NK-92 treated with Interleukin-12 subunit alpha and Interleukin-12 subunit beta, amount 100 ng/mL, for 24 hours (cell line): ENCODE measurements at places on chromosomes 1 and 21.

GRCh38 chr1:38173157-38173831 lies 126.7 kb upstream of the POU3F1 start:
- DNase-seq = no peak

DNA sequence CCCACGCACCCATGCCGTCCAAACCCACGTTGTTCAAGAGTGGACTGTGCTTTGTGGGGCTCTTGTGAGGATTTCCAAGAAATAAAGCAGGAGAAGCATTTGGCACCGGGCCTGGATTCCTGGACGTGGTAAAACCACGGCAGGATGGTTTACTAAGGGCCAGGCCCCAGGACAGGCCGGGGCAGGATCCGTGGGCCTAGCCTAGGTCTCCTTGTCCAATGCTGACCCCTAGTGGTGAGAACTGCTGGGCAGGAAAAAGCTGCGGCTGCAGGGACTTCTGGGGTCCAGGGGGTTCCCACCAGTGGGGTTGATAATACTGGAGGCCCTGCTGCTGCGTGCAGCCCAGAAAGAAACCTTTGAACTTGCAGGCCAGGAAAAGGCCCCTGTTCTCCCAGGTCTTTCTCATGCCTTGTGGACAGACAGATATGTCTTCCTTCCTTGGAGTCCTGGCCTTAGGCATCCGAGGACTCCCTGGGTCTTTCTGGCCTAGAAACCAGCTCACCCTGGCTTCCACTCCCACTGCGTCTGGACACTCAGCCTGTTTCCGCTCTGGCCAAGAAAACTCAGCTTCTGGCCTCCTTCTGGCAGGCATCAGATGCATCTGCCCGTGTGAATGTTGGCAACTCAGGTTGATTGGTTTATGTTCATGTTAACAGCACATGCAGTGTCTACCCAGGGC lies 106.9 kb upstream of the TMEM51 start:
- DNase-seq = peak; percentile 23

DNA sequence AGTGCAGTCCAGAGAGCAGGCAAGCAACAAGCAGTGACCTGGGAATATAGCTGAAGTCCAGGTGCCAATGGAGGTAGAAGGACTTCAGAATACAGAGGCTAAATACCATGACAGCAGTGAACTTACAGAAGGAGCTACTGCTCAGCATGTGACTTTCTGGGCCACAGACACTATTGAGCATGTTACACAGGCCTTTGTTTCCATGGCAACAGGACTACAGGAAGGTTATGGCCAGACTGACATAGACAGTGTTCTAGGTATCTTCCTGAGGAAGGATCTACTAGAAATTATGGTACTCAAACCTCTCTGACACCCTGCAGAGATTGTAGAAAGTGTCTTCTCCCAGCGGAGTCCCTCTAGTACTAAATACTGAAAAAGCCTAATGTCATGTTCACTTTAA lies 11.0 kb downstream of the OR2M5 start:
- DNase-seq = no peak

- DNase-seq = no peak
Measured at GRCh38 chr1:176745945-176746344, 283.0 kb downstream of the PAPPA2 start.

DNA sequence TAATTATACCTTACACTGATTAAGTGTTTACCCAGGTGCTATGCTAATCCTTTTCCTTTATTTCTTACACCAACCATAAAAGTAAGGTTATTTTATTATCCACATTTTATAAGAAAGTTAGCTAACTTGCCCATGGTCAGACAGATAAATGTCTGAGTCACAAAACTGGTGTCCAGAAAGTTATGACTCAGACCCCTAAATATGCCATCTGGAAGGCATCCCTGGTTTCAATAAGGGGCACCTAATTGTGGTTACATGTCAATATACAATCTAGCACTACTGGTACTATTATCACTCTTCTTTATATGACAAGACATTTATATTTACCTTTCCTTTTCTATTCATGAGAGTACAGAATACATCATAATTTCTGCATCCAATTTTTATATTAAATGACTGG lies 496.5 kb upstream of the ADGRL2 start:
- DNase-seq = no peak

DNA sequence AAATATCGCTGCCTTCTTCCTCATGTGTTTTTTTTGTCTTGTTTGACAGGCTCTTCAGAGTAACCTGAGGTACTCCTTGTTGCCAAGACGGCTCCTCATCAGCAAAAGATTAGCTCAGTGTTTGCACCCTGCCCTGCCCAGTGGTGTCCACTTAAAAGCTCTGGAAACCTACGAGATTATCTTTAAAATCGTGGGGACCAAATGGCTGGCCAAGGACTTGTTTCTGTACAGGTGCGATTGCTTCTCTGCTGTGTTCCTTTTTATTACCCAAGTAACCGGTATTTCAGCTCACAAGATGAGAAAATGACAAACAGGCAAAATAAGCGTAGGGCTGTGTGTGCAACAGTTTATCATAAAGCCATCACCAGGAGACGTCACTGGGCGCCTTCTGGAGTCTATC lies 42.4 kb downstream of the DOP1B start:
- no peak for DNase-seq

DNA sequence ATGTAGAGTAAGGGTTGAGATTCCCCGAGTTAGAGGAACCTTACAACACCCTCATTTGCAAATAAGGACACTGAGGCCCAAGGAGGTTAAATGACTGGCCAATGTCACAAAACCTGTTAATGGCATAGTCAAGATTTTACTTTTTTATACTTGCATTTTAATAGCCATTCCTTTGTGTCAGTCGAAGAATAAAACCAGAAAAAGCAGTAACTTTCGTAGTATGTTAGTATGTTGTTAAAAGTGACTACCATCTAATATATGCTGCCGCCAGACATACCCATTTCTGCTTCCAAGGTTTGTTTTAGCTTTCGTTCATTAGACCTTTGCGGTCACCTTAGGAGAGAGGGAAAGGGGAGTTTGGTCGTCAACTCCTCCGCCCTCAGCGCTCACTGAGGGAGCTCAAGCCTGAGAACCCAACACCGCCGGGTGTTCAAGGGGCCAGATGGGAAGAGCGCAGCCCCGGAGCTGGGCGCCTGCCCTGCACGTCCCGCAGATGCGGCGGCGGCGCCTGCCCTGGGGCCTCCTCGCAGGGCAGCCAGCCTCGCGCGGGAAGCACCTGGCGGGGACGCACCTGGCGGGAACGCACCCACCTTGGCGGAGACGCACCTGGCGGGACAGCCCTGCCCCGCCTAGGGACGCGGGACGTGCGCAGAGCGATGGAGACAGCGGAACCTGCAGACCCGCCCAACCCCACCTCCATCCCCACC lies 466 bp downstream of the VPS26C start:
- peak; percentile 62 for DNase-seq

DNA sequence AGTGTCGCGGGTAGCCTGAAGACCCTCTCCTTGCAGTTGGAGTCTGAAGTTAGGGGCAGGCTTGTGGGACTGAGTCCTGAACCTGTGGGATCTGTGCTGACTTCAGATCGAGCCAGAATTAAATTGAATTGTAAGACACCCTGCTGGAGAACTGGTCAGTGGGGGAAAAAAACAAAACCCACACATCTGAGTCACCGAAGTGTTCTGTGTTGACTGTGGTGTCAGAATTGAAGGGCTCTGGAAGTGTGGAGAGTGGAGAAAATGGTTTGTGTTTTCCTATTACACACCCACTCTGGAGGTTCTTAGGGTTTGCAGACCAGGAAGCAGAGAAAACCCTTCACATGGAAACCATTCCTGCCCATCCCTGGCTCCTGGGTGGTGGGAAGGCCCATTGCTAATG lies 209.5 kb upstream of the GALNT2 start:
- DNase-seq = no peak

GRCh38 chr1:93846992-93847810 lies 31.8 kb downstream of the DNTTIP2 start:
- peak; percentile 89 for DNase-seq

DNA sequence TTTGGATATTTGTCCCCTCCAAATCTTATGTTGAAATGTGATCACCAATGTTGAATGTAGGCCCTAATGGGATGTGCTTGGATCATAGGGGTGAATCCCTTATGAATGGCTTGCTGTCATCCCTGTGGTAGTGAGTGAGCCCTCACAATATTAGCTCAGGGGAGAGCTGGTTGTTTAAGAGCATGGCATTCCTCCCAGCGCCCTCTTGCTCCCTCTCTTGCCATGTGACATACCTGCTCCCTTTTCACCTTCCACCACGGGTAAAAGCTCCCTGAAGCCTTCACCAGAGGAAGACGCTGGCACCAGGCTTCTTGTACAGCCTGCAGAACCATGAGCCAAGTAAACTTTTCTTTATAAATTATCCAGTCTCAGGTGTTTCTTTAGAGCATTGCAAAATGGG lies 305.6 kb downstream of the KCTD3 start:
- DNase-seq = no peak

GRCh38 chr1:165842023-165842670 lies 14.7 kb downstream of the UCK2 start:
- no peak for DNase-seq

DNA sequence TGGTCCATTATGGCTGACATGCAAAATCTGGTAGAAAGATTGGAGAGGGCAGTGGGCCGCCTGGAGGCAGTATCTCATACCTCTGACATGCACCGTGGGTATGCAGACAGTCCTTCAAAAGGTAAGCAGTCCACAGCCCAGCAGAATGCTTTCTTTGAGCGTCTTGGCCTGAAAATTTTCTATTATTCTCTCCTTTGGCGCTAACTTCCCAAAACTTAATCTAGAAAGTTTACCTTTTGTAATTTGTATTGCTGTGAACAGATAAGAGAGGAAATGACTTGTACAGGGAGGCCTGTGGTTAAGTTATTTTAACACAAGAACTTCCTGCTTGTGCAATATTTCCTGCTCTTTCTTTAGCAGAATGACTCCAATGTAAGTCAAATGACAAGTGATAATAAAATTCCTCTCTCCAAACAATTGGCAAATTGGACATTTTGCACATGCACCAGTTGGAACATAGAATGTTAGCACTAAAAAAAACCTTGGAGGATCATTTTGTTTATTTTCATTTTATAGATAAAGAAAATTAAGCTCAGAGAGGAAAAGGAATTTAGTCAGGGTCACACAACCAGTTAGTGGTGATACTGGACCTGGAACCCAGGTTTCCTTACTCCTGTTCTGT lies 18.9 kb downstream of the CAP1 start:
- DNase-seq = peak; percentile 12
